ENCODE measurements at places on chromosomes 12 and 14.

DNA sequence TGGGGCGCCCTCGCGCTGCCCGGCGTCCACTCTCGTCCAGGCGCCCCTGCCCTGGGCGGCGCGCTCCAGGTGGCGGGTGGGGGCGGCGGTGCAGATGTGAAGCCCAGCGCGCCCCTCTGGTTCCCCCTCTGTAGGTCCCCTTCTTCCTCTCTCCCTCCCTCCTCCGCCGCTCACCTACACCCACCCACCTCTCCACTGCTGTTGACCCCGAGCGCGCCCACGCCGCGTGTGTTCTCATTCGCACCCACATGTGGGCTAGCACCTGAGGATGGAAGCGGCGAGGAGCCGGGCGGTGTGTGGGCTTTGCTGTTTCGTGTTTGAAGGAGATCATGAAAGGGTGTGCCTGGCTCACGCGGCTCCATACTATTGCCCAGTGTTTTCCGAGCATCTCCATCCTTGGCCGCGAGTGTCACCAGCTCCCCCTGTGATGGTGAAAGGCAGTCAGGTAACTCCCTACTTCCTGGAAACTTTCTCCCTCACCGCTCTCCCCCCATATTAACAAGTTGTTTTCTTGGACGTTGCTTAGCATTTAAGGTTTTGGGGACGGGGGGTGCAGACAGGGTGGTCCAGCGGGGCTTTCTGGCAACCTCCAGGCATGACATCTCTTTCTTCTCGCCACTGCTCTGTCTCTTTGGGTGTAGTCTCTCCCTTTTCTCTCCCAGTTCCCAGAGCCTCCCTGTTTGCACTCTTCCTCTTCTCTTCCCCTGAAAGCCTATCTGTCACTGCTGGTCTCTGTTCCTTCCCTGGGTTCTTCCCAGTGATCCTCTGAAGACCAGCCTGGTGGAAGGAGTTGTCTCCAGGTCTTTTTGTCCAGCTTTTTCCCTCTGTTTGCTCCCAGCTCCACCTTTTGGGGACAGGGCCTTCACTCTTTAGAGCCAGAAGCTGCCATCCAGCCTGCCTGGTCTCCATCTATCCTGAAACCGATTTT is 1.6 kb downstream of the CACNA1C start:
- no peak for DNase-seq

- DNase-seq = no peak
Observed at GRCh38 chr14:101950516-101951215, 13.7 kb upstream of the DYNC1H1 start.

- no peak for DNase-seq
Observed at GRCh38 chr12:857611-858010, 91.9 kb downstream of the RAD52 start.

- DNase-seq = no peak
Observed at GRCh38 chr14:26730929-26731618, 133.2 kb upstream of the NOVA1 start.

GRCh38 chr14:105629886-105630215 is 103.5 kb downstream of the TMEM121 start:
- no peak for DNase-seq
